ENCODE measurements at places on chromosomes 1 and 21.
A peak's percentile ranks its signal among the peaks of the same experiment; 100 is the strongest.

DNA sequence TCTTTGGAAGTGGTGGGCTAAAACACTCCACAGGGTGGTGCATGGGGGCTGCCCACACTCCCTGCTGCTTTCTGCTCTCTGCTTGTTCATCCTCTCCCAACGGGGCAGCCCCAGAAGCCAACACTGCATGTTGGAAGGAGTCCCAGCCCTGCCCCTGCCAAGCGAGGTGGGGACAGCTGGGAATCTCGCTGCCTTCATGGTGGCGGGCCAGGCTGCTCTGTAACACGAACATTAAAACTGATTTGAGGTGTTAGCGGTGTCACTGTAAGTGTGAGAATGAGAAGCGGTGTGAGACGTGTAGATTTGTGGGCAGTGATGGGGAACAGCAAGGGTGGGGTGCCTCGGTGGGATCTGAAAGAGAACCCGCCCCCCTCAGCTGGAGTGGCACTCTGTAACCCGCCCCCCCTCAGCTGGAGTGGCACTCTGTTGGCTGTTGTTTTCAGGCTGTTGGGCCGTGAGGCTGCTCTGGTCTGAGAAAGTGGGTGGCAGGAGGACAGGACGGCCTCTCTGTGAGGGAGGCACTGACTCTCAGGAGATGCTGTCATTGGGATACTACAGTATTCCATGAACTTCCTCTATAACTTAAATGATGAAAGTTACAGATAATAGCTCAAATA, 80.9 kb downstream of the PCBP3 start:
- DNase-seq: no peak

DNA sequence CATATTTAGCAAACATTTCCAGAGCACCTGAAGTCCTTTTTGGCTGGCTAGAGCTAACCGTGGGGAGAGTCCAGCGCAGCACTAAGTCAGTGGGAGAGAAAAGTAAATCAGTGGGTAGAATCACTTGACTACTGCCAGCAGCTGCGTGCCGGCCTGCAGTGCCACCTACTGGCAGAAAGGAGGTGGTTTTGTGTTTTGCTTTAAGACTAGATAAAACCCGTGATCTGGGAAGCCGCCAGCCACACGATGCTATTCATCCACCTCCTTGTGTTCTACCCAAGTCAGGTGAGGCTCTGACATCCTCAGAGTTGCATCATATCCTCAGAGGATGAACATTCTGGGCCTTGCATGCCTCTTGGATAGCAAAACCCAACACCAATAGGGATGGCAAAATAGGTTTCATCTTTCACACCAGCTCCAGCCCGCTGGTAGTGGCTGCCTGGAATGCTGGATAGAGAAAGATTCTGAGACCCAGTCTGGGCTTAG, 14.1 kb upstream of the HEYL start:
- DNase-seq: peak; percentile 70

GRCh38 chr1:116179419-116179818, 68.2 kb downstream of the MAB21L3 start:
- no peak for DNase-seq

DNA sequence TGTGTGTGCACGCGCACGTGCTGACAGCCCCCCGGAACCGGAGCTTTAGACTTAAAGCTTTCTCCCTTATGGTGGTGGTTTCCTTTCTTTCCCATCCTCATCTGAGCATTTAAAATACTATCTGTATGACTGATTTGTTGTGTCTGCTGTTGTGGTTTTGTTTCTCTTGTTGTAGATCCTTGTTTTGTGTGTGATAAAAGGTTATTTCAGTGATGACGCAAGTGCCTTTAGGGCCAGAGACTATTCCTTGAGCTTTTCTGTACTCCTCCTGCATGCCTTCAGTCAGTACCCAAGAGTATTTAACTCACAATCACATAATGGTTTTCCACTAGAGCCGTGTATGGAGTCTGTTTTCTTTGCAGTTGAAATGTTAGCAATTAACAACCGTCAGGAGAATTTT, 45.4 kb downstream of the LCA5L start:
- DNase-seq: no peak

- no peak for DNase-seq
Measured at GRCh38 chr1:118100686-118101514, 84.1 kb downstream of the SPAG17 start.

DNA sequence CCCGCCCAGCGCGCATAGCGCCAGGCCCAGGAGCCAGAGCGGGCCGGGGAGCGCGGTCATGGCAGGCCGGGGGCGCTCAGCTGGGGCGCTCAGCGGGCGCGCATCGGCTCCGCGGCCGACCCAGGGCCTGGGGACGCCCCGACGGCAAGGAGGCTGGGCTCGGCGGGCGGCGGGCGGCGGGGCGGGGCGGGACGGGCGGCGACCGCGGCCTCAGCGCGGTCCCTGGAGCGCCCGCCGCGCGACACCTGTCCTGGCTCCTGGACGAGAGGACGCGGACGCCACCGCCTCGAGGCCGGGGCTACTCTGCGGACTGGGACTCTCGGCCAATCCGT, 273 bp downstream of the BMP8B start:
- DNase-seq: peak; percentile 10

GRCh38 chr1:2528966-2529783, 888 bp downstream of the HES5 start:
- peak; percentile 56 for DNase-seq

- DNase-seq: peak; percentile 61
Measured at GRCh38 chr21:44920694-44921604, at the start of gene ITGB2. ITGB2 (minus strand) TSS chr21:44920899; CDS start chr21:44910782, 10,117 bp downstream.

- no peak for DNase-seq
Measured at GRCh38 chr1:211543025-211543424, 35.9 kb downstream of the SLC30A1 start.

GRCh38 chr1:154171223-154171583, 16.3 kb upstream of the NUP210L start:
- no peak for DNase-seq

- no peak for DNase-seq
Measured at GRCh38 chr1:179177182-179177581, 52.3 kb downstream of the ABL2 start.

- no peak for DNase-seq
Measured at GRCh38 chr1:221331273-221332183, 410.4 kb downstream of the DUSP10 start.

- no peak for DNase-seq
Measured at GRCh38 chr1:66323958-66324625, 209.9 kb upstream of the SGIP1 start.

DNA sequence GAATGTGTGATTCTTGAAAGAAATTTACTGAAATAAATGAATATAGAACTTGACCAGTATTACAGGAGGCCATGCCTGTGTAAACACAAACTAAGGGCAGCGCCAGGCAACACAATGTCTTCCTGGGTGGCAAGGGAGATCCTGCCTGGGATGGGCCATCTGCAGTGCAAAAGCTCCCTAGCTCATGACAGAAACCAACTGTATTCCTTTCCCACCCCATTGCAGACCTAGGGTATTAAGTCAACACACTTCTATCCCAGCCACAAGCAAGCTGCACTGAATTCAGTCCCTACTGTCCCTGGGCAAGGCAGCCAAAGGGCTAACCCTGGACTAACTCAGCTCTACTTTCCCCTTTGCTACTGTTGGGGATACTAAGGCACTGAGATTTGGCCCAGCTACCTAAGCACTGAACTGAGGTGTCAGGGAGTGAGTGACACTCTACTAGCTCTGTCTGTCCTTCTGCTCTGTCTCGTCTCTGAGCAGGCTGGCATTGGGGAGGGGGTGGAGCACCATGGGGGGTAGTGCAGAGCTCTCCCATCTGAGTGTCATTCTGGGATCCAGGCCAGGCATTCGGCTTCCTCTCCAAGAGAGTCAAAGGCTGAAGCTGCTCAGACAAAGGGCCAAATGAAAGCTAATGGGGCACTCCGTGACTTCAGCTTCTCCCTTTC, 2.5 kb downstream of the INKA2 start:
- DNase-seq: no peak

GRCh38 chr1:119712342-119713038, 756 bp downstream of the PHGDH start:
- DNase-seq: peak; percentile 30
